Kidney (tissue), 22 donors: ENCODE measurements at places on chromosomes 2 and 18. TPM values are rescaled to one million over a fixed set of nuclear protein-coding genes. Genes with fewer than 3 reads are reported as not detected.

DNA sequence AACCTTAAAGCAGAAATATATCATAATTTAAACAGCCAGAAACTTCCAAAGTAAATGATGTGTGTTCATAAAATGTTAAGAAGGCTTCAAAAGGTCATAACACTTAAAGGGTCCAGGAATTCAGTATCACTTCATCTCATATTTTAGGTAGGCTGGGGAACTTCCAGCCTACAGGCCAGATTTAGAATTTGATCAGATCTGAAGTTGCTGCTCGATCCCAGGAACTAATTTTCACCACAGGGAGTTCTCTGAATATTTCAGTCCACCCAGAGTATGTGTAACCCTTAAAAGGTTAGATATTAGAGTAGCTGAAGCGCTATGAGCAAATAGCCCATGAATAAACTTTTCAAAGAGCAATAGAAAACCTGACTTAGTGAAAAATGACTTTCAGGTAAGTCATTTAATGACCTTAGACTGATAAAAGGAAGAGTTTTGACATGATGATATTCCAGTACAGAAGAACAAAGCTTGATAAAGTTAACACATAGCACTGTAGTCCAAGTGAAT is 1.7 kb downstream of the WIPF1 start:
- H3K4me1 ChIP-seq, result no peaks in the 10 kb centered on the region
- no peaks in the 10 kb centered on the region for H3K27me3 ChIP-seq
- H3K36me3 ChIP-seq, result no peaks in the 10 kb centered on the region
- DNase-seq, result no peak
- no peak overlapping the region for H3K4me3 ChIP-seq
- H3K27ac ChIP-seq, result peak overlapping the region; percentile 5

DNA sequence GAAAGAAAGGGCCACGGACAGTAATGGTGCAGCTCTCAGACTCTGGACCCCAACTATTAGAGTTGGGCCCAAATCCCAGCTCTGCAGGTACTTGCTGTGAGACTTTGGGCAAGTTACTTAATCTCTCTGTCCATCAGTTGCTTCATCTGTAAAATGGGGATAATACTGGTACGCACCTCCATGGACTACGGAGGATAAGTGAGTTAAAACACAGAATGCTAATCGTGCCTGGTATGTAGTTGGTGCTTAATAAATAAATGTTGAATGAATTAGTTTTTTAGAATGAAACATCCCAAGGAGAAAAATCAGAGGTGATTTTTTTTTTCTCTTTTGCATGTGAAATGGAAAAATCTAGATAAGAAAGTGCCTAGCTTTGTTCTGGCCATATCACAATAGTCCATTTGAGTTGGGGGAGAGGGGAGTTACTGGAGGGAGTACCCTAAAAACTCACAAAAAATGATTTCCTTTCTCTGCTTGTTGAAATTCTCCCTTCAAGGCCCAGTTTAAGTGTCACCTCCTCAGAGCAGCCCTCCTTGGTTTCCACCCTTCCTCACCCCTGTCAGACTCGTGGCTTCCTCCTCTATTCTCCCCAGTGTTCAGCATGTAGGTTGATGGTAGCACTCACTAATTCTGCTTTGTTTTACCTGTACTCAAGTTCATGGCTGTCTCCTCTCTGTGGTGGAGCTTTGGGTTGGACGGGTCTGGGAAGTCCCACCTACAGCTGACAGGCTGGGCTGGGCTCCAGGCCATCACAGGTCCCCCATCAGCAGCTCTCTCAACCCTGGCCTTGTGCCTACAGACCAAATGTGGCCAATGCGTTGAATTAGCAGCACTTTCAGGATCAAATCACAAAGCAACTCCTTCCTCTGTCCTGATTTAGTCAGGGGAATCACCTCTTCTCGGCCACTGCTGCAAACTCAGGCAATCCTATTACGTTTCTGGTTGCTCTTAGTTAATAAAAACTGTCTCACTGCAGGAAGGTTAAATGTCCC is 92.8 kb upstream of the TAF1B start:
- DNase-seq, result no peak
- no peaks in the 10 kb centered on the region for H3K36me3 ChIP-seq
- H3K4me1 ChIP-seq, result no peaks in the 10 kb centered on the region

DNA sequence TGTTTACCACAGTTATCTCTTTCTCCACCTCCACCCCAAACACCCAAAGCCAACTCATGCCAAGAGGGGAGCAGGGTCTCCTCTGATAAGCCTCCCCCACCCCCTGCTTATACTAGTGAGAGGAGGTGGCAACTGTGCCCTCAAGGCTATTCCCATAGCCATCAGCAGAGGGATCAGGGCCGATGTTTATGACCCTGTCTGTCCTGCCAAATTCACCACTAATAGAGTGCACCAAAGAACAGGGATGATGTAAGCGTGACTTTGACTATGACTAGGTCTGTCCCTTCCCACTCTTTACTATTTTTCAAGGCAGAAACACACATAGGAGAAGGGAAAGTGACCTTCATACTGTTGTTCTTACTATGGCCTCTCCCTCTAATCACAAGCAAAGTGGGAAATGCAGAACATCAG is 74.6 kb downstream of the CLHC1 start:
- H3K4me1 ChIP-seq, result peaks cover 19% of the 10 kb centered on the region
- no peaks in the 10 kb centered on the region for H3K36me3 ChIP-seq
- no peak overlapping the region for H3K4me3 ChIP-seq
- H3K27me3 ChIP-seq, result no peaks in the 10 kb centered on the region
- H3K27ac ChIP-seq, result no peak overlapping the region

GRCh38 chr2:169162613-169163012 is 93.2 kb downstream of the DHRS9 start:
- H3K36me3 ChIP-seq, result peaks cover 25% of the 10 kb centered on the region
- no peaks in the 10 kb centered on the region for H3K4me1 ChIP-seq
- H3K4me3 ChIP-seq, result no peak overlapping the region

GRCh38 chr2:58427572-58428095 is 186.5 kb upstream of the FANCL start:
- H3K4me3 ChIP-seq, result peak overlapping the region; percentile 56
- DNase-seq, result peak; percentile 41
- H3K36me3 ChIP-seq, result no peaks in the 10 kb centered on the region
- no peaks in the 10 kb centered on the region for H3K4me1 ChIP-seq

DNA sequence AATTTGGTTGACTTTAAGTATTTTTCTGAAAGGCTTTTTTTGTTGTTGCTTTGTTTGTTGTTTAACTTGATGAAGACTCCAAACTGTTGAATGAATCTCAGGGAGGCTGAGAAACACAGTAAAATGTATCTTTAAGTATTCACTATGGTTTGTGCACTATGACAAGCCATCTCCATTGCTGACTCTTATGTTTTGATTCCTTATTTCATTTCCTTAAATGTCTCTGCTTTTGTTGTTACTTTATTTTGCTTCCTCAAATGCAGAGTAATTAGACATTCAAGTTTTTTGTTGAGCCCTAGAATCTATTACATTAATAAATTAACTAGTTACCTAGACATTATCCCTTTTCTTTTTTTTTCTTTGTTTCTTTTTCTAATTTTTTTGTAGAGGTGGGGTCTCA is 46.3 kb upstream of the SLC39A10 start:
- DNase-seq, result no peak
- no peak overlapping the region for H3K4me3 ChIP-seq
- no peaks in the 10 kb centered on the region for H3K36me3 ChIP-seq
- no peaks in the 10 kb centered on the region for H3K27me3 ChIP-seq
- H3K4me1 ChIP-seq, result peaks cover 7% of the 10 kb centered on the region
- no peak overlapping the region for H3K27ac ChIP-seq

DNA sequence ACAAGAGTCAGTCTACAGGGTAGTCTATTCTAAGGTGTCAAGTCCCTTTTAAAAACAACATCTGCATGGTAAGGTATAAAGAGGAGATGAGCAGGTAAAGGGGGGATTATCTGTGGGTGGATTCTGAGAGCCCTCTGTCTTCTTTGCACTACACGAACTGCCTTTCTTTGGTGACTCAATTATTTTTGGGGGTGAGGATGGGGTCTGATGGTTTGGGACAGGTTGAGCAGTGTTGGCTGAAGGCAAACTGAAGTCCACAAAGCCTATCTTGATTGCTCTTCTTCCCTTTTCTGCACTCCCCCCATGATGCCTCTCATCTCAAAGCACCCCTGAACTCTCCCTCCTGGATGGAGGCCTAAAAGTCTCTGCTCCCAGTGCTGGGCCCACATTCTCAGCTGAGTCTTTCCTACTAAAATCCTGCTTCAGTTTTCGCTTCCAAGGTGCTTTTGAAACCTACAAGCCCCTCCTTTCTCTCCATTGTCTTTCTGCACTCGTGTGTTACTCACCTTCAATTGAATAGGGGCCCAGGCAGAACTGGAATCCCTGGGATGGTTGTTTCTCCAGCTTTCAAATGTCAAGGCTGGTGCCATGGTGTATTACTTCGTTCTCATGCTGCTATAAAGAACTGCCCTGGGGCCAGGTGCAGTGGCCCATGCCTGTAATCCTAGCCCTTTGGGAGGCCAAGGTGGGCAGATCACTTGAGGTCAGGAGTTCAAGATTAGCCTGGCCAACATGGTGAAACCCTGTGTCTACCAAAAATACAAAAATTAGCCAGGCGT is 64.3 kb downstream of the PRKCE start:
- no peak overlapping the region for H3K27ac ChIP-seq
- no peaks in the 10 kb centered on the region for H3K4me1 ChIP-seq
- H3K36me3 ChIP-seq, result no peaks in the 10 kb centered on the region

- no peak for DNase-seq
- no peak overlapping the region for H3K27ac ChIP-seq
- H3K4me1 ChIP-seq, result no peaks in the 10 kb centered on the region
- no peaks in the 10 kb centered on the region for H3K27me3 ChIP-seq
- no peaks in the 10 kb centered on the region for H3K36me3 ChIP-seq
- no peak overlapping the region for H3K4me3 ChIP-seq
Measured at GRCh38 chr2:216563646-216564045, 65.0 kb downstream of the RPL37A start.

DNA sequence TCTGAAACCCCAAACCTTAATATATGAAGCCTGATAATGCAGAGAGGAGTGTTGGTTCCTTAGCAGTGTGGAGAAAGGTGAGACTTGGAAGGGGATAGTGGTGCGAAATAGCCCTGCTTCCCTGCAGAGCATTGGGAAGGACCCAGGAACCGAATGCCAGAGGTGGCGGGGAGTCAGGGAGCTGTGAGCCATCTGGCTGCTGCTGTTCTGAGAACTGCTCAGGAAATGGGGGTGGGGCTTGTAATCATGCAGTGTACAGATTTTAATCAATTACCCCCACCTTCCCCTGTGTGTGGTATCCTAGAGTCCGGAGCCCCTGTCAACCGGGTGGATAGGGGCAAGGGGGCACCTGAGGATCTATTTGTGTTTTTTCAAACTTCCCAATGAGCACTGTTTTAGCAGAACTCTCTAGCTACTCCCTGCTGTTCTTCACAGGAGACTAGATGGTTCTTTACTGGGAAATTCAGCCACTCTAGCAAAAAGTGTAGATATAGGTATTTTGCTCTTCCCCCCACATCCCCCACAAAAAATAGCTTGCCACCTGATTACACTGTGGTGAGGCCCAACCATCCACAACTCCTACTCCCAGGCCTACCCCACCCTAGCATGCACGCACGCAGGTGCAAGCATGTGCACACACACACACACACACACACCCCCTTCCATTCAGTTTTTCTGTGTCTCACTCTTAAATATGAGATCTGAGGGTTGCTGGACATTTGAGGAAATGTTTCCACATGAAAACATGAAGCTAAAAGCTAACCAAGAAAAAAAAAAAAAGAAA is 30.1 kb upstream of the MBOAT2 start:
- no peaks in the 10 kb centered on the region for H3K4me1 ChIP-seq
- H3K27me3 ChIP-seq, result no peaks in the 10 kb centered on the region
- no peak overlapping the region for H3K27ac ChIP-seq
- H3K4me3 ChIP-seq, result no peak overlapping the region

- no peak for DNase-seq
- H3K4me3 ChIP-seq, result no peak overlapping the region
- no peak overlapping the region for H3K27ac ChIP-seq
- no peaks in the 10 kb centered on the region for H3K27me3 ChIP-seq
- H3K36me3 ChIP-seq, result no peaks in the 10 kb centered on the region
Measured at GRCh38 chr18:25133879-25134278, 218.1 kb downstream of the ZNF521 start.

The DSG1 gene
- total RNA-seq, result not detected

The SERPINB2 gene
- total RNA-seq, result not detected

- H3K4me1 ChIP-seq, result no peaks in the 10 kb centered on the region
- H3K27me3 ChIP-seq, result no peaks in the 10 kb centered on the region
- no peaks in the 10 kb centered on the region for H3K36me3 ChIP-seq
- no peak overlapping the region for H3K4me3 ChIP-seq
- DNase-seq, result no peak
Measured at GRCh38 chr2:175439416-175439815, 257.9 kb upstream of the ATP5MC3 start.

DNA sequence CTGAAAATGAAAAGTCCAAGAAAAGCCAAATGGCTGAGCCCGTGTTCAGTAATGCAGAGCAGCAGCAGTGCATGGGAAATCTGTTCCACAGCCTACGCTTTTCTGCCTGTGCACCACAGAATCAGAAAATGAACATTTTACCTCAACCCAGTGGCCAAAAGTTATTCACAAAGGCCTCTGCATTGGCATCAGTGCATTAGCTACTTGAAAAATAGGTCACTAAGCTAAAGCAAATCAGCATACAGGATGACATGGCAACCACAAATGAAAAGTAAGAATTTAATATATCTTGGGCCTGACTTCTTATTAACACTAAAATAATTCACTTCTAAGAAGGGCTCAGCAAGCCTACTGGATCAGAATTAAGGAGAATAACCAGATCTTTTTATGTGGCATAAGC is 1145.3 kb upstream of the CHAC2 start:
- no peak overlapping the region for H3K4me3 ChIP-seq
- H3K27ac ChIP-seq, result no peak overlapping the region
- no peak for DNase-seq
- H3K4me1 ChIP-seq, result no peaks in the 10 kb centered on the region

DNA sequence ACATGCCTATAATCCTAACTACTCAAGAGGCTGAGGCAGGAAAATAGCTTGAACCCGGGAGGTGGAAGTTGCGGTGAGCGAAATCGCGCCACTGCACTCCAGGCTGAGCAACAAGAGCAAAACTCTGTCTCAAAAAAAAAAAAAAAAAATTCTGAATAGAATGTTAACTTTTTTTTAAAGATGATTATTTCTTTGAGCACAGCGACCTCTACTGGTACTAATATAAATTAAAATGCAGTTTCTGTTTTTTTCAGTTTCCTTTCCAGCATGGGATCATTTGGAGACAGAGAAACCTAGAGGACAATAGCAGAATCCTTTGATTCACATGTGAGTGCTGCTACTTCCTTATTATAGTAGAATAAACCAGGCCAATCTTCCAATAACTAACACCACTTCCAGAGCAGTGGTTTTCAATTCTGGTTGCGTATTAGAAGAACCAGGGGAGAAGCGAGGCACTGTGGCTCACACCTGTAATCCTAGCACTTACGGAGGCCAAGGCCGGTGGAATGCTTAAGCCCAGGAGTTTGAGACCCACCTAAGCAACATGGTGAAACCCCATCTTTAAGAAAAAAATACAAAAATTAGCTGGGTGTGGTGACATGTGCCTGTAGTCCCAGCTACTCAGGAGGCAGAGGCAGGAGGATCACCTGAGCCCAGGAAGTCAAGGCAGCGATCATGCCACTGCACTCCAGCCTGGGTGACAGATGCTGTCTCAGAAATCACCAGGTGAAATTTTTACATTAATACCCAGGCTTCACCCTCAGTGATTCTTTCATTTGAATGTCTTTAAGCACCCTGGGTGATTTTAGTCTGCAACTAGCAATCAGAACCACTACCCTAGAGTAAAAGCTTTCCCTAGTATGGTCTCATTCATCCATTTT is 10.1 kb downstream of the SRSF7 start:
- H3K36me3 ChIP-seq, result peaks cover 10% of the 10 kb centered on the region
- peak; percentile 58 for DNase-seq
- no peak overlapping the region for H3K27ac ChIP-seq
- no peak overlapping the region for H3K4me3 ChIP-seq

- H3K4me3 ChIP-seq, result no peak overlapping the region
- H3K27ac ChIP-seq, result no peak overlapping the region
- no peak for DNase-seq
- peaks cover 9% of the 10 kb centered on the region for H3K27me3 ChIP-seq
- H3K4me1 ChIP-seq, result no peaks in the 10 kb centered on the region
- no peaks in the 10 kb centered on the region for H3K36me3 ChIP-seq
Measured at GRCh38 chr2:72141032-72141645, 6.5 kb downstream of the CYP26B1 start.
